ENCODE measurements at places on chromosomes 13 and 19.
A peak's percentile ranks its signal among the peaks of the same experiment; 100 is the strongest.

DNA sequence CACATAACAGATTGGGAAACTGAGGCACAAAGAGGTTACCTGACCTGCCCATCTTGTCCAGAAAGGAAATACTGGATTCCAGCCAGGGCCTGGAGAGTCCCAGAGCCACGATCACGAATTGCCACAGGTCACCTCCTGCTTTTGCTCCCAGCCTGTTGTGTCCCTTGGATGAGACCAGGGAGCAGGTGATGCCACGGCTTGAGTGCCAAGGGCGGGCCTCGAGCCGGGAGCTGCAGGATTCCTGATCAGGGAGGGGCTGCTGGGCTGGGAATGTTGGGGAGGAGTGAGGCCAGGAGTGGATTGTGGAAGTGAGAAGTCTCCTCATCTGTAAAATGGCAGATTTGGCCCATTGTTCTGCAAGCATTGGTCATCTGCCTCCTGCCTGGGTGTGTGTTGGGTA is 29.4 kb downstream of the DNM2 start:
- no peak for DNase-seq

DNA sequence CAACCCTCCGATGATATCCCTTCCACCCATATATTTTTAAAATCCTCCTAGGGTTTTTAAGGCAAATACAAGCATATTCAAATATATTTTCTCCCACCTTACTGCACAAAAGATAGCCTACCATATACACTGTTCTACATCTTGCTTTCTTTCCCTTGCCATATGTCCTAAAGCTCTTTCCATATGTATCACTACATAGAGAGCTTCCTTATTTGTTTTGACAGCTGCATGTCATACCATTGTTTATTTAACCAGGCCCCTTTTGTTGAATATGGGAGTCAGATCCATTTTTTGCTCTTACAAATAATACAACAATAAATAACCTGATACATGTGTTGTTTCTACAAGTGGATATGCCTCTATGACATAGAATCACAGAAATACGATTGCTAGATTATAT is 32.8 kb upstream of the WDFY2 start:
- no peak for DNase-seq

DNA sequence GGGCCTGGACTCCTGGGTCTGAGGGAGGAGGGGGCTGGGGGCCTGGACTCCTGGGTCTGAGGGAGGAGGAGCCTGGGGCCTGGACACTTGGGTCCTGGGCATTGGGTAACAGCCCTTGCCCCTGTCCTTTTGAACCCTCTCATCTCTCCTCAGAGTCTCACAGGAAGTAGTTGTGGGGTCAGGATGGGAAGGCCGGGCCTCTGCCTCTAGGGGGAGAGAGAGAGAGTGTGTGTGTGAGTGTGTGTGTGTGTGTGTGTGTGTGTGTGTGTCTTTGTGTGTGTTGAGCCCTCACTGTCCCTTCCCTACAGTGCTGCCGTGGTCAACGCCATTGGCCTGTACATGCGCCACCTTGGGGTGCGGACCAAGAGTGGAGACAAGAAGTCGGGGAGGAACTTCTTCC is 10.9 kb downstream of the ARHGEF1 start:
- DNase-seq, result no peak

DNA sequence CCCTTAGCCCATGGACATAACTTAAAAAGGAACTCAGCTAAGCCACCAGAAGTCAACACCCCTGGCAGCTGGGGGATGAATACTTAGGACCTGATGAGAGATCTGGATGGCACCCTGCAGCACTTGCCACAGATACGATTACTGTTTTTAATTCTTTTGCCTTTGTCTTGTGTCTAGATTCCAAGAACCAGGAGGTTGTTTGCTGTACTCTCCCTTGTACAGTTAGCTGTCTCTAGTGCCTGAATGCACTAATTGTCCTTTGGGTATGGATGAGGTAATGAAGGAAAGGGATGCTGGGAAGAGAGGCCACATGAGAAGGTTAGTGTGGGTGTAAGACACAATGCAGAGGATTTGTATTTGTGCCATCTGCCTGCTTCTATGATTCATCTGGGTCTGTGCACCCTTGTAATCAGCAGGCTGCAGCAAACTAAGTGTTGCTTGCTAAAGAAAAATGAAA is 385.8 kb downstream of the KCNRG start:
- no peak for DNase-seq

- DNase-seq, result no peak
These were observed 3.1 kb upstream of the TNFSF13B start for GRCh38 chr13:108266321-108266990.

DNA sequence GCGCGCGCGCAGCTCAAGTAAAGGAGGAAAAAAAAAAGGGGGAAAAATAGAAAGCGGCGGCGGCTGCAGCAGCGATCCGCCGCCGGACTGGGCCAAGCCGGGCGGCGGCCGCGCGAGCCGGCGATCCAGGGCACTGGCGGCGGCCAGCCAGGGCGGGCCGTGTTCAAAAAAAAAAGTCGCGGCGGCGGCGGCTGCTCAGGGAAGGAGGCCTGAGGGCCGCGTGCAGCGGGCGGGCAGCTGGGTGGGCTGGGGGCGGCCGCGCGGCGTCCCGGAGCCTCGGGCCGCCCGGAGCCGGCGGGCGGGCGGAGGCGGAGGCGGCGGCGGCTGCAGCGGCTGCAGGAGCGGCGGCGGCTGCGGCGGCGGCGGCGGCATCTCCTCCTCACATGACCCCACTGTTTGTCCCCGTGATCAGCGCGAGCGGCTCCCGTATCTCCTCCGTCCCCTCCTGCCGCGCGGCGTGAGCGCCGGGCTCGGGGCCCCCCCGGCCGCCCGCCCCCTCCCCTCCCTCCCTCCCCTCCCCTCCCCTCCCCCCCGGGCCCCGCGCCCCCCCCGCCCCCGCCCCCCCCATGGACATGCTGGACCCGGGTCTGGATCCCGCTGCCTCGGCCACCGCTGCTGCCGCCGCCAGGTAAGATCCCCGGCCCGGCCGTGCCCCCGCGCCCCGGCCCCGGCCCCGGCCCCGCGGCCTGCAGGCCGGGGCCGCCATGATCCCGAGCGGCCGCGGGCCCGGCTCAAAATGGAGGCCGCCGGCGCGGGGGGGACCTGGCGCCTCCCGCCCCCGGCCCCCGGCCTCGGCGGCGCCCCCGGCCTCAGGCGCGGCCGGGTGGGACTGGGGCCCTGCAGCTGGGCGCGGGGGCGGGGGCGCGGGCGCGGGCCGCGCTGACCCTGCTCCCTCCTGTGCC is at the start of gene USF2:
Gene USF2, plus strand, starts transcription at position 427 of the 902 bp plus-strand sequence. Its CDS starts 140 bp downstream, at position 567.
- peak; percentile 85 for DNase-seq

GRCh38 chr19:42279902-42280814 is 11.1 kb downstream of the CIC start:
- peak; percentile 96 for DNase-seq

DNA sequence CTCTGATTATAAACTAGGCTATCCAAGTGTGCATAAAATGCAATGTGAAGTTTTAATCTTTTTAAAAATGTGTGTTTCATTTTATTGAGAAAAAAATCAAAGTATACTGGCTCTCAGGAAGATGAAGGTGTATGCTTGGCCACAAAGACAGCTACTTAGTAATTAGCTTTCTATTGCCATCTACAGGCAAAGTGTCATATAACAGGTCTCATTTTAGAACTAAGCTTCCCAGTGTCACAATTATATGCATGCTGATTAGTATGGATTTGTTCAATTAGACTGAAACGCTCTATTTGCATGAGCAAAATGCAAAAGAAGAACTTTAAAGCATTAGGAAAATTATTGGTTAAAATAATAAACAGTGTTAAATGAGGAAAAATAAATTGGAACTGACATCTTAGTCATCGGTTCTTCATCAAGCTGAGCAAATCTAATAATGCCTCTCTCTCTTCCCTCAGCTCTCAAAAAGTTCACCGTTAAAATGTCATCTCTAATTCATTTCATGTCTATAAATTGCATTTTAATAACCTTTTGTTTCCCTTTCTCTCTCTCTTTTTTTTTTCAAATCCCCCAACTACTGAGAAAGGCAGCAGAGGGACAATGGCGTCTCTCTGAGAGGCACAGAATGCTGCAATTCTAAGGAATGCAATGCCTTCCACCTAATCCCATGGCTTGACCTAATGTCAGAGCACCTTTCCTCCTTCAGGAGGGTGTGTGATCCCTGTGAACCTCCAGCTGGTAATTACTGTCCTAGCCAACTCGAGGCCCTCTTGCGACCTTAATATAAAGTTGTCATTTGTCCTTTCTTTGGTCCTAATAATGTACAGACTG is 313.1 kb upstream of the MAB21L1 start:
- DNase-seq, result no peak

DNA sequence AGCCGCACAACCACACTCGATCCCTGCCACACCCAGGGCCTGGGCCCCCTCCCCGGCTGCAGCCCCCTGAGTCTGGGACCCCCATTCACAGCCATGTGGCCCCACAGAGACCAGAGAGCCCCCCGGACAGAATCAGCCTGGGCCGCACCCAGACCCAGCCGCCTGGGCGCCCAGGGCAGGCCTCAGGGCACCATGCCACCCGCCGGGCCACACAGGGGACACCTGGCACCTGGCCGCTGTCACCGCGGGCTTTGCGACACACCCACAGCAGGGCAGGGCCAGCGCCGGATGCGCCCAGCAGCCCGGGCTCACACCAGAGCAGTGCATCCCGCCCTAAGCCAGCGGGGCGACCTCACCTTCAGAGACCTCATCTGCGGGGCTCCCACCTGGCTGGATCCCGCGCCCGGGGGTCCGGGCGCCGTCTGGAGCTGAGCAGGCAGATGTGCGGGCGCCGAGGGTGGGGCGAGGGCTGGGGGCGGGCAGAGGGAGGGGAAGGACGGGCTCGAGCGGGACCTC is 443 bp downstream of the TBXA2R start:
- no peak for DNase-seq

GRCh38 chr13:51035469-51035868 is 75.6 kb downstream of the C13orf42 start:
- no peak for DNase-seq

DNA sequence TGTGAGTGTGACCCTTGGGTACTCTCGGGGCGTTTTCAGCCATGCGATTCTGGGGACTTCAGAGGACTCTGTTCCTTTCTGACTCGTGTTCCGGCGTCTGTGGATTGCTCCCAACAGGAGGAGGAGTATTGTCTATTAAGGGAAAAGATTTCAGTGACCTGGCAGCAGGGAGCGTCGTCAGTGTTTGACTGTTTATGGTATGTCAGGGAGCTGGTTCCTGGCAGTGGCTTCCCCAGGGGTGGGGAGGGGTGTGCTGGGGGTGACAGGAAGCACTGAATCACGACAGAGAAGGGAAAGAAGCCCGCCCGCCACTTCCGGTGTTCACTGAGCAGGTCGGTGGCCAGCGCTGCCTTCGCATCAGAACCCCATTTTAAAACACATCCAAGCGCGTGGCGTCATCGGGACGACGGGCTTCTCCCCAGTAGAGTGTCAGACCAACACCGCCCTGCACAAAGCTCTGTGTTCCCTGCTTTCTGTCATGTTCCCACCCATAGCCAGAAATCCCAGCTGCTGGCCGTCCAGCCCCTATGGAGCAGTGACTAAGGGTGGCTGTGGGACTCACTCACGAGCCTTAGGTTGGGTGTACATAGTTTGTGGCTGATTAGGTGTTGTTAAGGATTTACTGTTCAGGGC is 33.8 kb downstream of the COL4A2 start:
- DNase-seq, result peak; percentile 95

GRCh38 chr13:101773062-101773461 is 320.6 kb downstream of the ITGBL1 start:
- DNase-seq, result no peak

- DNase-seq, result no peak
These were observed 260.1 kb downstream of the LMO7 start for GRCh38 chr13:75896271-75896670.

DNA sequence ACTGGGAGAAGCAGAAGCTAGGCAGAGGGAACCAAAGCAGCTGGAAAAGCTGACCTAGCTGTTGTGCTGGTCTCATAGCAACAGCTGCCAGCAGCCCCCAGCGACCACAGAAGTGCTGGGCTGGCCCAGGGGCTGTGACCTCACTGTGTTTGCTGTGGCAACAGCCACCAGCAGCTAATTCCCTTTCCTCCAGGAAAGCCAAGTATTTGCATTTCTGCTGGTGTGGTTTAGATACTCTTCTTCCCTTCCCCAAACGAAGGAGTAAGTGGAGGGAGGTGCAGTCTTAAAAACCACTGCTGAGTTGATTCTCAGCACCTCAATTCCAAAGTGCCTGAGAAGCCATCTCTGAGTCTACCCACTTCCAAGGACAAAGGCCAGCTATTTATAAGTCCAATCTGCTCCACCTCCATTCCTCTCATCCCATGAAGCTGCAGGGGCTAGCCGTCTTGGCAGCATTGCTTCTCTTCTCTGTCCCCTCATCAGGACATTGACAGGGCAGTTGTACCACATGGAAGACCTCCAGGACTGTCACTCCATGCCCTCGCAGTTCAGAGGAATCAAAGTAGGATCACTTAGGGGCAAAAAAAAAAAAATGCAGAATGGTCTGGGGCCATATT is 11.5 kb upstream of the CCDC97 start:
- peak; percentile 87 for DNase-seq

DNA sequence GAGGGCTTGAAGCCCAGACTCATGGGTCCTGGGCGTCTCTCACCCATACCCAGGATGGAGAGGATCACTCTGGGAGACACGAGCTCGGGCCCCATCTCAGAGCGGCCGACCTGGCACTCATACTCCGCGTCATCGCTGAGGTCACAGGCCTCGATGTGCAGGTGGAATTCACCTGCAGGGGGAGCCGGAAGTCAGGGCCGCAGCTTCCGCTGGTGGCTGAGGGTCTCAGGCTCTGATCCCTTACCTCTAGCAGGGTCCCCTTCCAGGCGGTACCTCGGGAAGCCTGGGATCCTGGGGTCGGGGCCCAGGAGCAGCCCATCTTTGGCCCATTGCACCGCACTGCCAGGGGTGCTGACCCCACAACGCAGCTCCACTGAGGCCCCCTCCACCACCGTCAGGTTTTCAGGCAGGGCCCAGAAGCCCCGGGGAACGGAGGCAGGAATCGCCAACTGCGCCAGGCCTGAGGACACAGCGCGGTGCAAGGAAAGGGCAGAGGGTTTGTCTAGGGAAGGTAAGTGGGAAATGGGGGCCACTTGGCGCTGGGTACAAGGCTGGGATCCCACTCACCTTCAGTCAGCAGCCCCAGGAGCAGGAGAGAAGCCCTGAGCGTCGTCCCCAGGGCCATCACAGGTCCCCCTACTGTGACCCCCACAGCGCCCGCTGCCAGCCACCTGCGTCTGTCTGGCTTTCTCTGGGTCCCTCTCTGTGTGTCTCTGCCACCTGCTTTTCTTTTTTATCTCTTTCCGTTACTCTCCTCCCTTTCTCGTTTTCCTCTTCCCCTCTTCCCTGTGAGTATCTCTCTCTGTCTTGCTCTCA is 883 bp downstream of the NPHS1 start:
- DNase-seq, result no peak

DNA sequence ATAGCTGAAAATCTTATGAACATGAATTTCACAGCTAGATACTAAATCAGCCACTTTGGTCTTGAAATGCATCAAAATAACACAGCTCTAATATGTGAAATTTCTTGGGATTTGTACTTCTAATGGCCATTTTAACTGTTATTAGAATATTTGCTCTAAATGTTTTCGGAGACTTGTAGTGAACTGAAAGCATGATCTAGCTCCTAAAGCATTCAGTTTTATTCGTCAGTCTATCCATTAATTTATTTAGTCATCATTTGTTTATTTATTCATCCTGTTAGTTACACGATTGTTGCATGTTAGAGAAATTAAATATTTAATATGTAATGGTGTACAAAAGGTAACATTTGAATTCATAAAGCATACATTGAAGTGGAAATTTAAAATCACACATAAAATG is 1132.7 kb downstream of the SLITRK1 start:
- no peak for DNase-seq
